ENCODE measurements at places on chromosomes 16 and 17.

- no peak for DNase-seq
These were observed 271.5 kb upstream of the C16orf82 start for GRCh38 chr16:26795184-26795583.

- no peak for DNase-seq
These were observed 46.5 kb downstream of the ATP2C2 start for GRCh38 chr16:84414789-84415326.

- DNase-seq = no peak
These were observed 279.3 kb downstream of the ABCC12 start for GRCh38 chr16:47876511-47876910.

GRCh38 chr17:82049521-82049971, 2.1 kb downstream of the RFNG start:
- no peak for DNase-seq

DNA sequence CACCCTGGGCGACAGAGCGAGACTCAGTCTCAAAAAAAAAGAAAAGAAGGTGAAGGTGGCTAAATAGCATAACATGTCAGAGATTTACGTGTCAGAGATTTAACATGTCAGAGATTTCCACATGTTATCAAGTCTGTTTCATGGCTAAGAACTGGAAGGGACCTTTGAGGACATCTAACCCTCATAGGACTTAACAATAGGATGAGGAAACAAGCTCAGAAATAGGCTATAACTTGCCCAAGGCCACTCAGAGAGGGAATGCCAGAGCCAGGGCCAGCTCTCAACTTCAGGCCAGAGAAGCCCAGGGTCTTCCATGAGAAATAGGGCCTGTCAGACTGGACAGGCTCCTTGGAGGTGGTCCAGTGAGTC, 26.8 kb upstream of the ZNF629 start:
- DNase-seq = no peak

DNA sequence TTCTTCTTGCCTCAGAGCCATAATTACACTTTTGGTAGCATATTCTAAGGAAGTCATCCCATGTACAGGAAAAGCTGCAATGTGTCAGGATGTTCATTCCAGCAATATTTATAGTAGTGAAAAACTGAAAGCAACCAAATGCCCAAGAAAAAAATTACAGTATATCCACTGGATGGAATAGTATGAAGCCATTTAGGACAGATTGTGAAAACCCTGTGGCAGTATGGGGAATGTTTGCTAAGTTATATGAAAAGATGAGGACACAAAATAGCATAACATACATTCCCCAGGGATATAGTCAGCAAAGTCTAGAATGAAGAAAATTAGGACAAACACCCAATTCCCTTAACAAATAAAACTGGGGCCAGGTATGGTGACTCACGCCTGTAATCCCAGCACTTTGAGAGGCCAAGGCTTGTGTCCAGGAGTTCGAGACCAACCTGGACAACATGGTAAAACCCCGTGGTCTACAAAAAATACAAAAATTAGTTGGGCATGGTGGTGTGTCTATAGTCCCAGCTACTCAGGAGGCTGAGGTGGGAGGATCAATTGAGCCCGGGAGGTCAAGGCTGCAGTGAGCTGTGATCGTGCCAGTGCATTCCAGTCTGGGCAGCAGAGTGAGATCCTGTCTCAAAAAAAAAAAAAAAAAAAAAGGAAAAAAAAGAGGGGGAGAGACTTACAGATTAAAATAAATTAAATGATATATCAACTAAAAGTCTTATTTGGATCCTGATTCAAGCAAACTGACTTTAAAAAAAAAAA, 2.3 kb downstream of the LRRC3C start:
- DNase-seq = no peak

- DNase-seq = no peak
These were observed 664.6 kb upstream of the CA10 start for GRCh38 chr17:52823155-52823554.

DNA sequence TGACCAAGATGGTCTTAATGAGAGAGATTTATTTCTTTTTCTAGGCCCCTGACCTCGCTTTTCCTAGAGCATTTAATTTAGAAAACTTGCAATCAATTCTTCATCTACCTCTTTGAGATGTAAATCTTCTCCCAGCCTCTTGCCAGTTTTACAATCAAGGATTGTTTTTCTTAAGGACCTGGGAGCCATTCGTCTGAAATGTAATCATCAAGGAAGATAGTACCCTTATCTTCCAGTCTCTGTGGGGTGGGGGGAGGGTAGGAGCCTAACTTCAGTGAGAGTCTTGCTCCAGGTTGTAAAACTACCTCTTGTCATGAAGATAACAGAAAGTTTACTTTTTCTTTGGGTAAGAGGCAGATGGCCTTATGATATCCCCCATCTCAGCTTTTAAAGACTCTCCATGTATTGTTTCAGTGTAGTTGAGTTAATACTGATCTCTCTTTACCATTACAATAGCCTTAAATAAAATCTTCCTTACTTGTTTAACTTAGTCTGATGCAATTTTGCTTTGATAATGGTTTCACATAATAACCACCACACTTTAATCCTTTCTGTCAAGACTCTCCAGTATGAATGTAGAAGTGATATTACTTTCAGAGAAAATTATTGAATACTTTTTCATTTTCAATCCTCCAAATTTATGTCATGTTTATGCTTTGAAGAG, 110.2 kb upstream of the CPHXL start:
- DNase-seq = no peak

- no peak for DNase-seq
These were observed 17.4 kb upstream of the ERN1 start for GRCh38 chr17:64147110-64148016.

GRCh38 chr17:75428543-75429469, 23.3 kb upstream of the GRB2 start:
- peak; percentile 76 for DNase-seq

DNA sequence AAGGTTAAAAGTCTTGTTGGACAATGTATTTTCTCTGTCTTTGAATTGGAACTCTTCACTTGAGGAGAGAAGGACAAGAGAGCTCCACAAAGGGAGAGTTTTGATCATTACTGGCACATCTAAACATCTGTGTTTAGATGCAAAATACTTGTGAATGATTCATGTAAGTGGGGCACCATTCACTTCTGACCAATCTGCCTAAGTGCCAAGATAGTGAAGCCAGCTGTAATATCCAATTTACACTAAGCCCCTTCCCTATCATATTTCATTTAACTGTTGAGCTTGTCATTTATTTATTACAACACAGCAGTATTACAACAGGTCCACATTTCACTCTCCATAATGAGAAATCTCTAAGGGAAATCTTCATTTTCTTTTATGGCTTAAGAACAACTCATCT, 832.3 kb upstream of the GOT2 start:
- DNase-seq = no peak

DNA sequence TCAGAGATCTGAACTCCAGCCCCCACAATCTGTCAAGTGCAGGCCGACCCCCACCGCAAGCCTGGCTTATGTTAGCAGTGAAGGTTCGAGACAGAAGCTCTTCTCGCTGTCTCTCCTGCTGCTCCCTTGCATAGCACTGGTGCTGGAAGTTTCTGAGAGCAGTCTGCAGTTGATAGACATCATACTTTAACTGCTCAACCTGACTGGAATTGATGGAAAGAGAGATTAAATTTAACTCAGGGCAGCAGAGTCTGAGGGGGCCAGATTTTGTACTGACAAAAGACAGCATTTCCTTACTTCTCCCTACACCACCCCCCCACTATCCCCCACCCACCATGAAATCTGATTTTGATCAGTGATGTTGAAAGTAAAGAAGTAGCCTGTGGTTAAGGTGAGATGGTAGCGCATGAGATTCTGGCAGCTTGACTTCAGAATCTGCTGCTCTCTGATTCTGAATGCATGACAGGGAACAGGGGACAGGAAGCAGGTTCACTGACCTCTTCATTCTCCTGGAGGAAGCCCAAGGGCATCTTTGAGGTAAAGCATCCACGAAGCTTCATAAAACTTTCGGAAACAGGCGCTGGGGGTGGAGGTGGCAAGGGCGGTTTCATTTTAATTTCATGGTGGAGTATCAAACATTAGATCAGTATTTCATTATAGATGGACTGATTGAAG, 44.3 kb upstream of the TMEM97 start:
- no peak for DNase-seq

- no peak for DNase-seq
These were observed 115.9 kb upstream of the CIBAR2 start for GRCh38 chr16:85227946-85228862.

GRCh38 chr16:8644211-8645140, 23.0 kb downstream of the METTL22 start:
- DNase-seq = no peak

DNA sequence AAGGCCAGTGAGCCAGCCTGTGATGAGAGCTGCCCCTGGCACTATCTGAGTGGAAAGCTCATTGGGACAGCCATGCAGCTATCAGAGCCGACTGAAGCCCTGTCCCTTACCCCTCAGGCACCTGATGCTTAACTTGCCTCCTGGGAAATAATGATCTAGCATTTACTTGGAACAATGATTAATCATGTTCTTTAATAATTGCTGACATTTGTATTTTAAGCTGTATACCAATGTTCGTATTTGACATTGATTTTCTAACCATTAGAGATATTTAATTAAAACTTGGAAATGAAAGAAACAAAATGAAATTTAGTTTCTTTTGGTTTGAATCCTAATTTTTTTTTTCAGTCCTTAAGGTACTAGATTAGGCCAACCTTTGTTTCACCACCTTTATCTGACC, 10.5 kb downstream of the PDP2 start:
- DNase-seq = no peak

DNA sequence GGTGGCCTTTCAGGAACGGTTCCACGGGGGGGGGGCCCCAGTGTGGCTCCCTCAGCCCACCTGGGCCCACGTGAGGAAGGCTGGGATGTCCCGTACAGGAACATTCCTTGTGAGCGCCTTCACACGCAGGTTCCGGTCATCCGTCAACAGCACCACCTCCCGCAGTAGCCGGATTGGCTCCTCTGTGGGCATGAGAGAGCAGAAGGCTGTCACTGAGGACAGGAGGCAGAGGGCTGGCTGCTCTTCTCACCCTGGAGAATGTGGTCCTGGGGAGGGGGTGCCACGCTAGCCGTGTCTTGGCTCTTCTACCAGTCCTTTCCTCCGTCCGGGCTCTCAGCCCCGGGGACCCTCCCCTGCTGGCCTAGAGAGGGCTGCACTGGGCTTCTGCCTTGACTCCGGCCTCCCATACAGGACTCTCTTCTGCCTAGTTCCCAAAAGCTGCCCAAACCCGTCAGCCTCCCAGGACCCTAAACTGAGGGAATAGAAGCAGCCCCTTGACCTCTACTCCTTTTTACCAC, 6.6 kb downstream of the HIC1 start:
- DNase-seq = no peak

DNA sequence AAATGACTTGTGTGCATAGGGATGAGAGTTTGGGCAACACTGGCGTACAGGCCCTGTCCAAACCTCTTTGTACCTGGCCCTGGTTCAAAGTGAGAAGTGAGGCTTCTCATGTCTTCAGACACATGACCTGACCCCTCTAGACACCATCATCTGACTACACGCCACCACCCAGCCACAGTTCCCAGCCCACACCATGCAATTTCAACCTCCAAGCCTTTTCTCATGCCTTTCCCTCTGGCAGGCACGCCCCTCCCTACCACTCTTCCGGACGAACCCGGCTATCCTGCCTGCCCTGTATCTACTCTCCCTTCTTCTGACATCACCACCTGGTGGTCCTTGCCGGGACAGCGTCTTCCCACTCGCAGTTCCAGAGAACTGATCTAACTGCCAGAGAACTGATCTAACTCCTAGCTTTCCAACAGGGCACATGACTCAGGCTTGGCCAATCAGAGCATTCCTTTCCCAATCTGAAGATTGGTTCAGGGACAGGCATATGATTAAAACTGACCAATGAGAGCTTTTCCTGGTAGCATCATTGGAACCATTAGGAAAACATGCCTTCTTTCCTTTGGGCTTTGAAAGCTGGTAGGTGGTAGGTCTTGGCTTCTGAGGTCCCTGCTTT, 27.1 kb upstream of the IL21R start:
- peak; percentile 41 for DNase-seq

DNA sequence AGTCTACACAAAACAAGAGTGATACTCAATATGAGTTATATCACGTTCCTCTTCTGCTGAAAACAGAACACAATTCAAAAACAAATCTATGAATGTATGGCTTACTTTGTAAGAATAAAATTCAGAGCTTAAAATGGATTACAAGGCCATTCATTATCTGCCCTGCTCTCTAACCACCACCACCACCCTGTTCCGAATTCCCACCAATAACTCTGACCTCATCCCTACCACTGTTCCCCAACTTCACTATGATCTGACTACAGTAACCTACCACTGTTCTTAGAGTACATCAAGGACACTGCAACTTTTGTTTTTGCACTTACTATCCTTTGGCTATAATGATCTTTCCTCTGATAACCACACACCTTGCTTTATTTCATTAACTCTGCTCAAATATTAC, 21.3 kb downstream of the FBXL20 start:
- no peak for DNase-seq

GRCh38 chr17:42378359-42378958, 9.8 kb downstream of the STAT3 start:
- DNase-seq = no peak

DNA sequence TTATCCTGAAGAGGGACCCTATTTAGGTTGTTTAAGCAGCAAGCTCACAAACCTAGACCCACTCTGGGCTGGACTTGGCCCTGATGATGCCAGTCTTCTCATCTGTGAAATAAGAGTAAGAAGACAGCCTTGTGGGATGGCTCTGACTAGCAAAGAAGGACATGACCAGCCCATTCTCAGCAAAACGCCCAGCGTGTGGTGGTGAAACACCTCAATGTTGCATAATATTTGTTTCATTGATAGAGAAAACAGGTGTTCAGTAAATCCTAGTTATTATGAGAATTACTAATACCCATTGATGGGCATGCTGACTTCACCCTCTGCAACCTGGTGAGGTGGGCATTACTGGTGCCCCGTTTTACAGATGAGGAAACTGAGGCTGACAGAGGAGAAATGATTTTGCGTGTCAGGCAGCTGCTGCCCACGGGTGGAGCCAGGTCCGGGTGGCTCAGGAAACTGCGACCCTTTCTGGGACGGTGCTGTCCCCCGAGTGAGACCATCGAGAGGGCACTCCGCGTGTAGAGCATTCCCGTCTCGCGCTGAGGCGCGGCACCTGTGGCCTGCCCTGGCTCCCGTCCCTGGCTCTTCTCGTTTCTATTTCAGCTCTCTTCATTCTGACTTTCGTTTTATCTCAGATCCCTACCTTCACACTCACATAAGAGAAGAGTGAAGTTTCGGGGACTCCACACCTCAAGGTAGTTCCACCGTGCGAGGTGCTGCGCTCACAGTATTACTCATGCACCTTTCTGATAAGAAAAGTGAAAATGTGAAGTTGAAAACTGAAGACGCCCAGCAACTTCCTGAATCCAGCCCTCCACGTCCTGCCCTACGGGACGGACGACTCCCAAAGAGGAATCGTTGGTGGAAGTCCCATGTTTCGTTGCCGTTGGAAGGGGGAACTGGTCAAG, 48.5 kb downstream of the IRF8 start:
- DNase-seq = no peak

GRCh38 chr17:57668332-57668731, 76.8 kb downstream of the CCDC182 start:
- DNase-seq = no peak

GRCh38 chr16:11698271-11698689, 30.0 kb downstream of the SNN start:
- DNase-seq = no peak

All from putamen (tissue), 1 donor.